Activated T-cell treated with anti-CD3 and anti-CD28 coated beads for 1 hour (primary cell): ENCODE measurements at places on chromosomes 2 and 18.

DNA sequence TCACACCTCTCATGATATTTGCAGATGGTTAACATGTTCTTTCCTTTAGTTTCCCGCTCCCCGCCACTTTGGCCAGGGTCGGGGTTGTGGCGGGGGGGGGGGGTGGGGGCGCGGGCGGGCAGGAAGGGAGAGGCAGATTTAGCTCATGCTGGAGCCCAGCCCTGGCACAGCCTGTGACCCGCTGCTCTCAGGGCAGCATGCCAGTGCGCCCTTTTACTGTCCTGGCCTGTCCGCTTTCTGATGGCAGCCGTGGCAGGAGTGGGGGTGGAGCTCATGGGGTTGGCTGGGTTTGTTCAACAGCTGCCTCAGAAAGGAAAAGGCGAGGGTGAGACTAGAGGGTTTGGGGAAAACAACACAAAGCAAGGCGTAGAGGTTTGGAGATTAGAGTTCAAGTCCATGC is 56.1 kb downstream of the TNP1 start:
- no peak for DNase-seq

- DNase-seq, result no peak
Observed at GRCh38 chr2:85921659-85922058, 32.9 kb upstream of the ST3GAL5 start.

- DNase-seq, result no peak
Observed at GRCh38 chr18:785242-785641, 26.8 kb downstream of the YES1 start.

DNA sequence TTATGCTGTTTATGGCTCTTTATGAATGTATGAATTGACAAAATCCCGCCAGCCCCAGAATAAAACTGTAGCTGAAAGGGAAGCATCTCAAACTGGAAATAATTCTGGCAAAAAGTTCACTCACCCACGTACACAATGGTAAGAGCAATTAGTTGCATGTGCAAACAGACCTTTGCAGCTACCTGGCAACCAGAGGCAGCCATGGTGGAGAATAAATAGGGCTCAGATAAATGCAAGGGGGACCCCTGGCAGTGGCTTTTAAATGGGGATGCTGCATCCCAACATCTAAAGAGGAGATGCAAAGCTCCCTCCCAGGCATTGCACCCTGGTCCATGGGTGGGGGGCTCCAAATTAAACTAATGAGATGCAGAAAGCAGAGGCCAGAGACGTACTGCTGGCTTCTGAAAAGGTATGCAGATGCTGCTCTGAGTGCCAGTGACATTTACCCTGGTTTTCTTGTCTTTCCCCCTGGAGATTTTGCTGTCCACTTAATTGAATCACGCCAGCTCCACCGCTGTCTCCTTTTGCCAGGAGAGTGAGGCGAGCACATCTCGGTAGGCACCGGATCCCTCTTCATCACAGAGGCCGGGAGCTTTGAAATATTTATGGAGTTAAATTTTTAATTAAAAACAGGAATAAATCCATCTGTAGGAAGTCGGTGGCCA is 126.6 kb upstream of the NRP2 start:
- no peak for DNase-seq

- no peak for DNase-seq
Observed at GRCh38 chr2:172861656-172862476, 126.2 kb downstream of the RAPGEF4 start.

DNA sequence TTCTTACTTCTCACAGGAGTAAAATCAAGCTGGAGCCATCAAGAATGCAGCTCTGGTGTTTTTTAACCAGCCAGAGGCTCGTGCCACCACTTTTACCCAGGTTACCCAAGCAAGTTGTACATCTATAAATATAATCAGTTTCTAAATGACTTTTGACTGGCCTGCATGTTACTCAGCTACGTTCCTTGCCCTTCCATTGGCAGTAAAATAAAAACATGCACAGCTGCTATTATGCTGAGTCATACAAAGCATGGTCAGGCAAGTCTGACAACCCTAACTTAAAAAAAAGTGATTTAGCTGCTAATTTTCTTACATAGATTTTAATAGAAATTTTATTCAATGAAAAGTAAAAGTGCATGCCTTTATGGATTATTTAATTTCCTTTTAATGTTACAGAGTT is 111.7 kb upstream of the CSRNP3 start:
- no peak for DNase-seq

DNA sequence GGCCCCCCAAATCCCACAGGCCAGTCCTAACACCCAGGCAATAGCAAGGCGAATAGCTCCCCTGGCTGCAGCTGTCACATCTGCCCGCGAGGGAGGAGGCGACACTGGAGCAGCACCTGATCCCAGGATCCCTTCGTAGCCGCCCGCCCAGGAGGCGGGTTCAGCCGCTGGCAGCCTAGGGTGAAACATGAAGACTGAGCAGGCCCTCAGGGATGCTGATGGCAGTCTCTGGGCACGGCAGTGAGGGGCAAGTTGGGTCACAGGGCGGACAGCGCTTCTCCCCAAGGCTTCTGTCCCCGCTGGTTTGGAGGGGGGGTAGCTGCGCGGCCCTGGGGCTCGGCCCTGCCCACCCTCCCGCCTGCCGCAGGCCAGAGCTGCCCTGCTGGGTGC is 1.9 kb downstream of the DNMT3A start:
- DNase-seq, result no peak

GRCh38 chr2:136718273-136718672 is 47.1 kb upstream of the THSD7B start:
- no peak for DNase-seq

DNA sequence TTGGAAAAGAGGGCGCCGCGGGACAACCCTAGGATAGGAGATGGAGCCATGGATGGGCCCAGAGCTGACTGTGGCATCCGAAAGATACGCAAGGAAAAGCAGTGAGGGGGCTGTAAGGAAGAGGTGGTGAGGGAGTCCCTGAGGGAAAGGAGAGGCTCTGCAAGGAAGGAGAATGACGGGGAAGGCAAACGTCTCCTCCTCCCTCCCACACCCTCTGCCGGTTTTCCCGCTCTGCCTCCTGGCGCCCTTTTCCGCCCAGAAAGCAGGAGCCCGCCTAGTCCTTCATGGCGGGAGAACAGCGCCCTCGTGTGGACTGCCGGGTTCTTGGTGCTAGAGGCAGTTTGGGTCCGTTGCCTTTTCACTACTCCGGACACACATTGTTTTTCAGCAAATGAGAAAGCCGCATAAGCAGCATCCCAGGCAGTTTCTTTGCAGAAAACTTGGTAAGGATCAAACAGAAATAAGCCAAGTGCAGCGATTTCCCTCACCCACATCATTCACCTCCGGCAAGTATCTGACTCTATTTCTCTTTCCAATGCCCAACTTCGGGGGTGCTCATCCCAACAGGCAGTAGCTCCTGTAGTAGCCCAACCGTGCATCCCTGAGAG is 200.4 kb downstream of the INO80D start:
- peak; percentile 50 for DNase-seq

- no peak for DNase-seq
Observed at GRCh38 chr2:199261936-199262335, 195.8 kb downstream of the SATB2 start.

DNA sequence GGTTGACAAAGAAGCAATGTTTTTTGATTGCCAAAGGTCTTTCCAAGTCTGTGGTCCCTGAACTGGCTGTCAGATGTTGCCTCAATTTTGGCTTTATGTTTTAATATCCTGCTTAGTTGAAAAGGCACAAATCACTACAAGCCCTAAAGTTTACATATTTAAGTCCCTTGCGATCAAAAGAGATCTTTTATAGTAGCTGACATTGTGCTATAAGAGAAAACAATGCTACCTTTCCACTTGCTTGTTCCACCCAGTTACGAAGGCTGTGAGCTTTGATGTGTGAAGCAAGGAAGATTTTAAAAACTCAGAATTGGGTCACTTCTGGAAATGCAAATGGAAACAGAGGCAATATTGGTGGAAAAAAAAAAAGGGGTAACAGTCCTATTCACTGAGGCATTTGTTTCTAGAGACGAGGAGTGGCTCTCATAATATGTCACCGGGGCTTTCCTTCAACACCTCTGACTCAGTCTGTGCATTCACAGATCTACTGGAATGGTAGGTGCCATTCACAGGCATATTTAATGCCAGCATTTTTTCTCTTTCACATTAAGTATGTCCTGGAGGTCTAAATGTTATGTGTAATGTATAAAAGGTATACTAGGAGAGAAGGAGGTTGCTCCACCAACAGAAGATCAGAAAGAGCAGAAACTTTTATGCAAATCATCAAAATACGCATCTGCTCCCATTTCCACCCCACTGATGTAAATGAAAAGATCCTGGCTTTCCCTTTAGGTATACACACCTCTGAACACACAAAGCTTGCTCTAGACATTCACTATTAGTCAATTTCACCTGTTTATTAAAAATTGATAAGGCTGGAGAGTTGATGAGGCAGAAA is 91.8 kb downstream of the TGIF1 start:
- no peak for DNase-seq

GRCh38 chr2:221154176-221154575 is 417.9 kb downstream of the EPHA4 start:
- no peak for DNase-seq

DNA sequence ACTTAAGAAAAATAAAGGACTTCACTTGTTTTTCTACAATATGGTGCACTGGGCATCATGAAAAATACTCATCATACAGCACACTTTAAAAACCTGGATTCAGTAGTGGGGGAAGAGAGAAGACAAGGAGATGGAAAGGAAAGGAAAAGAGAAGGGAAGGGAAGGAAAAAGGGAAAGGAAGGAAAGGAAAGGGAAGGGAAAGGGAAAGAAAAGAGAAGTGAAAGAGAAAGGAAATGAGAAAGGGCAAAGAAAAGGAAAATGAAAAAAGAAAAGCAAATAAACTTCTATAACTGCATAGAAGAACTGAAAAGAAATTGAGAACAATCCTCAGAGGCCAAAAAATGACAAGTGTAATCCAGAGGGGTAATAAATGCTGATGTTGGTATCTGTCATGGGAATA is 388.1 kb upstream of the PKDCC start:
- DNase-seq, result no peak

- no peak for DNase-seq
Observed at GRCh38 chr2:165499131-165499530, 29.6 kb downstream of the CSRNP3 start.

- no peak for DNase-seq
Observed at GRCh38 chr2:241140445-241140840, 8.8 kb downstream of the PASK start.

GRCh38 chr2:43426305-43427031 is 169.4 kb downstream of the THADA start:
- DNase-seq, result peak; percentile 17

DNA sequence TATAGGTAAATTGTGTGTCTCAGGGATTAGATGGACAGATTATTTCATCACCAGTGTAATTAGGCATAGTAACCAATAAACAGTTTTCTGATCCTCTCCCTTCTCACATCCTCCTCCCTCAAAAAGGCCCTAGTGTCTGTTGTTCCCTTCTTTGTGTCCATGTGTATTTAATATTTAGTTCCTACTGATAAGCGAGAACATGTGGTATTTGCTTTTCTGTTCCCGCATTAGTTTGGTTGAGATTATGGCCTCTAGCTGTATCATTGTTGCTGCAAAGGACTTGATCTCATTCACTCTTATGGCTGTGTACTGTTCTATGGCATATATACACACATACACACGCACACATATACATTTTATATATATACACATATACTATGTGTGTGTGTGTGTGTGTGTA is 866.2 kb downstream of the CCDC85A start:
- no peak for DNase-seq

- DNase-seq, result no peak
Observed at GRCh38 chr18:3970929-3971328, 484.2 kb downstream of the DLGAP1 start.

- no peak for DNase-seq
Observed at GRCh38 chr2:222295368-222296062, 3.3 kb downstream of the PAX3 start.

- no peak for DNase-seq
Observed at GRCh38 chr2:120231564-120231973, 8.4 kb upstream of the TMEM185B start.

GRCh38 chr2:72136331-72136730 is 11.3 kb downstream of the CYP26B1 start:
- no peak for DNase-seq

DNA sequence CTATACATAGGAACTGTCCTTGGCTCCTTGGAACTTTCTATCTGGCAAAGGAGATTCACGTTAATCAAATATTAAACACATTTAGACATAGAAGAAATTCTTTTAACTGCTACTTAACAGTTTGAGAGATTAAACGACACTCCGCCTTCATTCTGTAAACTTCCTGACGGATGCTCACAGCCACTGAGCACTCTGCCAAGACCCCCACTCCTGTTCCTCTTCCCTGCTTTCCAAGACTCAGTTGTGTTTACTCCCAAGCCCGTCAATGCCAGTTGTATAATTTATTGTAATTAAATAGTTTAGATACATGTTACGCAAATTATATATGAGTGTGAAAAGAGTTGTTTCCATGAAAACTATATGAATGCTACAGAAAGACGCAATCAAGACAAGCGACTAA is 321.4 kb upstream of the EPHA4 start:
- no peak for DNase-seq

DNA sequence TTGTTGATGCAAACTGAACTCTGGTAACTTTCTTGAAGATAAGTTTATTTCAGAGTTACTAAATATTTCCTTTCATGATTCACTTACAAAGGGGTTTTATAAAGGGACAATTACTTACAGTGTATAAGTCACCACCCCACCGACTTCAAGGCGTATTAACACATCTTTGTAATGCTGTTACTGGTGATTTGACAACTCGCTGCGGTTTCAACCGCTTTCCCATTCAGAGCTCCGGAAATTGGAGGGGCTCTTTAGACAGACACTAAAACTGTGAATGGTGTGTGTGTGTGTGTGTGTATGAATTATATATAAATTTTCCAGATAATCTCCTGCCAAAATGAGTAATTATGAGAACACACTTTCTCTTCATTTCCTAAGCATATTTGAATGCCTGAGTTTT is 4.9 kb downstream of the TM4SF20 start:
- DNase-seq, result no peak

DNA sequence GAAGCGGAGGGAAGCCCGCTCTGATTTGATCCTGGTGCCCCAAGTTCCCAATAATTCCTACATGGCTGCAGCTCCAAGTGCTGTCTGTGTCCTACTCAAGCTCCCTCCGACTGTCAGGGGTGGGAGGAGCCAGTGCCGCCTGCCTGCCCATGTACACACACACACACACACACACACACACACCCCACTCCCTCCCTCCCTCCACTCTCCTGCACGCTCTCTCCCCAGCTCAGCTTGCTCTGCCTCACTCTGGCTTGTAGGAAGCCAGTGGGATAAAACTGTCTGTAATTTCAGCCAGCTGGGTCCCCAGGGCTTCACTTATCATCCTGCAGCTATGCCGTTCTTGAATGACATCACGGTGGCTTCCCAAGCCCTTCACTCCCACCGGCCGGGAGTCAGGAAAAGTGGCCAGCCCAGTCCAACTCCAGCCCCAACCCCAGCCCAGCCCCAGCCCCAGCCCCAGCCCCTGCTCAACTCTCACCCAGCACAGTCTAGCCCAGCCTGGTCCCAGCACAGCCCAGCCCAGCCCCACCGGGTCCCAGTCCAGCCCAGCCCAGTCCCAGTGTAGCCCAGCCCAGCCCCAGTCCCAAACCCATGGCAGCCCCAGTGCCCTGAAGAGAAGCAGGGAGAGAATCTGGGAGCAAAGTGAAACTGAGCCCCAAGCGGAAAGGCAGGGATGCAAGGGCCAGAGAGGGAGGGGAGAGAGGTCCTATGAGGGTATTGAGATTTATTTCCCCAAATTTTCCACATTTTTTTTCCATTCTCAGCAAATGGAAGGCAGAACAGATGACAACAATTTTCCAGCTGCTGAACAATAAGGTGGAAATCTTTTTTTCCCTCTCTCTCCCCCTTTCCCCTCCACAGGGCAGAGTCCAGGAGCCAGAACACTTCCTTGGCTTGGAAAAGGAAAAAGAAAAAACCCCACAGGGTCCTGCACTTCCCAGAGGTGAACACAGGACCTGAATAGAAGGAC is 144.0 kb downstream of the TNS1 start:
- DNase-seq, result no peak
